ENCODE measurements at places on chromosomes 16 and 17.

GRCh38 chr17:41184480-41184961, at the start of gene KRTAP4-1:
Gene KRTAP4-1, minus strand, starts transcription at chr17:41184911. Its CDS starts 57 bp downstream, at chr17:41184854.
- no peak within 1 kb of the TSS for H3K4me3 ChIP-seq
- no peaks in the 10 kb centered on the region for H3K36me3 ChIP-seq
- H3K4me1 ChIP-seq: no peaks in the 10 kb centered on the region

DNA sequence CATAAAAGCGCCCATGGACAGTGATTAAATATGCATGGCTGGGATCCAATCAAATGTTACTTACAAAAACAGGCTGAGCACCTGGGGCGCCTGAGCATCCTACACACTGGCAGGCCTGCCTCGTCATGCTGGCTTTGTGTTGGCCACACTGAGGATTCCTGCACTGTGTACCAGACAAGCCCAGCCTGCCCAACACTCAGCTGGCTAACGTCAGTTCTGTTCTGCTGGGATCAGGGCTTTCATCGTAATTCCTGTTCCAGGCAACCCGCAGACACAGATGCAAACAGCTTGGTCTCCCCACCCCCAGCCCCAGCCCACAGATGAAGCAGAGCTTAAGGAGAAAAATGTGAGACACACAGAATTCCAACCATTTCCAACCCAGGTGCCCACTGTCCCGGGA, 30.7 kb downstream of the PIMREG start:
- DNase-seq: no peak
- no peaks in the 10 kb centered on the region for H3K4me1 ChIP-seq
- no peak overlapping the region for H3K4me3 ChIP-seq
- no peaks in the 10 kb centered on the region for H3K36me3 ChIP-seq

GRCh38 chr17:2688351-2689342, 22.9 kb downstream of the CLUH start:
- DNase-seq: no peak
- H3K27me3 ChIP-seq: no peaks in the 10 kb centered on the region
- H3K36me3 ChIP-seq: peaks cover 5% of the 10 kb centered on the region
- no peak overlapping the region for H3K27ac ChIP-seq
- H3K4me3 ChIP-seq: no peak overlapping the region

GRCh38 chr17:70976447-70976846, 807.1 kb downstream of the KCNJ2 start:
- H3K27ac ChIP-seq: no peak overlapping the region
- H3K27me3 ChIP-seq: no peaks in the 10 kb centered on the region
- DNase-seq: no peak
- no peaks in the 10 kb centered on the region for H3K36me3 ChIP-seq
